Osteoblast (primary cell): ENCODE measurements at places on chromosomes 2 and 18. TPM values are rescaled to one million over a fixed set of nuclear protein-coding genes. Genes with fewer than 3 reads are reported as not detected.

The SLC11A1 gene
- 0.29 and 0.36 TPM in 2 replicates for total RNA-seq

- no peak for DNase-seq
These were observed 656.0 kb upstream of the CELF4 start for GRCh38 chr18:38221476-38222100.

GRCh38 chr2:24859968-24860600 lies 60.0 kb downstream of the ADCY3 start:
- peak; percentile 22 for DNase-seq

- no peak for DNase-seq
These were observed 297.4 kb downstream of the CALCRL start for GRCh38 chr2:187150670-187151069.

- DNase-seq = no peak
These were observed 12.3 kb downstream of the KCTD1 start for GRCh38 chr18:26536032-26536431.

GRCh38 chr2:120982598-120982997 lies 246.9 kb downstream of the GLI2 start:
- peak; percentile 68 for DNase-seq

DNA sequence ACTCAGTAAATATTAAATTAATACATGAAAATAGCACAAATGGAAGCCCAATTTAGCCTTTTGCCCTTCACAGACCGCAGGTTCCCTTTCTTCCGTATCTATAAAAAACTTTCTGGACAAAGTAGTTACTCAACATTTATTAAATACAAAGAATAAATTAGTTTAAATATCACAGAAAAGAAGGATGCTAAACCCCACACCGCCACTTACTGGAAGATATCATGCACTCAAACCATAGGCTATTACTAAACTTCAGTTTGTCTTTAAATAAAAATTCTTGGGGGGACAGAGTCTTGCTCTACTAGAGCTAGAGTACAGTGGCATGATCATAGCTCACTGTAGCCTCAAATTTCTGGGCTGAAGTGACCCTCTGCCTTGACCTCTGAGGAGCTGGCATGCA lies 120.7 kb upstream of the FHL2 start:
- no peak for DNase-seq

The SERPINB3 gene
- not detected in 2 replicates for total RNA-seq

GRCh38 chr18:9648431-9649163 lies 34.2 kb upstream of the PPP4R1 start:
- DNase-seq = no peak

The METTL8 gene
- 20.9 and 23.9 TPM in 2 replicates for total RNA-seq

- no peak for DNase-seq
These were observed 7.6 kb downstream of the FZD5 start for GRCh38 chr2:207762146-207762545.

The FTCDNL1 gene
- total RNA-seq = 4.7 and 5.0 TPM in 2 replicates

DNA sequence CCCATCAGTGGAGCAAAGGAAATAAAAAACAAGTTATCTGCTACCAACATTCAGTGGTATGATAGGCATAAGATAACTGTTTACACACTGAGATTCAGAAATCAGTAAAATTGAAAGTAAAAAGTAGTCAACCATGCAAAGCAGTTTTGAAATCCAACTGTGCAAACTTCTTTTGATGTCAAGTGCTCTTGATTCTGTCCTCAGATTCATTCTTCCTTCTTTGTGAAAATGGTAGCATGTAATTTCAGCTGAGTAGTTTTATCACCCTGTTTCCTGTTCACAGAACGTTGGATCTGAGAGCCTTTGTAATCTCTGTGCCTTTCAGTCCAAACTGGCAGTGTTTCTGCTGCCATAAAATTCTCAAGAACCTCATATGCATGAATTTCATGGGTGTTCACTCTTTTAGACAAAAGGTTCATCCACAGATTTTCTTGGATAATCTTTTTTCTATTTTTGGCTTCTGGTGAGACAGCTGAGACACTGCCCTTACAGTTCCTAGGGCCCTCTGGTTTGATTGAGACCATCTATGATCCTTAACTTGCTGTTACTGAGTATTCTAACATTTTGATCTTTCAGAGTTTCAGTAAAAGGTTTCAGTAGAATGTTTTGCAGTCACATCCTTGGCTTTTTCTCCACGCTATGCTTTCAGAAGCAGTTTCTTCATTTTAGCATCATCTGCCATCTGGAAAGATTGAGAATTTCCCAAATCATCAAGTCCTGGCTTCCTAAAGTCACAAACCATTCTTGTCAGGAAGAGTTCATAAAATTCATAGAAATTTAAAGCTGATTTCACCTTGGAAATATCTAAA lies 272.3 kb upstream of the EPHA4 start:
- no peak for DNase-seq

GRCh38 chr2:88331239-88331638 lies 121.3 kb downstream of the FOXI3 start:
- no peak for DNase-seq

GRCh38 chr18:13550418-13551304 lies 175.7 kb downstream of the FAM210A start:
- no peak for DNase-seq

The FAP gene
- total RNA-seq = 464 and 582 TPM in 2 replicates

- no peak for DNase-seq
These were observed 151.8 kb upstream of the MMADHC start for GRCh38 chr2:149739171-149739882.

DNA sequence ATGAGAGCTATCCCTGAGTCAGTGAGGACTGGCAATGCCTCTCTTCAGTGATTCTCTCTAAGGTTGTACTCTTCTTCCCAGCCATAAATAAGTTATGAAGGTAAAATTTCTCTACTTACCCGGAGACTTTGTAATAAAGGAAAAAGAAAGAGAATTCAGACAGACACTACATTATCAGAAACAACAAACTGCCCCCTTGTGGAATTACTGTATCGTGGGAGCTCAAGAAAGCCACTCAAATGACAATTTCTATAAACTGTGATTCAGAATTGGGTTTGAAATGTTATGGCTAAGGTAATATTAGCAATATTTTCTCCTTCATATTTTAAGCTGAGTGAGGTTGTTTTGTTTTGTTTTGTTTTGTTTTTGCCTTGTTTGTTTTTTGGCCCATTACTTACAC lies 155.8 kb upstream of the TANK start:
- DNase-seq = no peak

GRCh38 chr2:62458671-62459081 lies 47.3 kb downstream of the TMEM17 start:
- DNase-seq = no peak

DNA sequence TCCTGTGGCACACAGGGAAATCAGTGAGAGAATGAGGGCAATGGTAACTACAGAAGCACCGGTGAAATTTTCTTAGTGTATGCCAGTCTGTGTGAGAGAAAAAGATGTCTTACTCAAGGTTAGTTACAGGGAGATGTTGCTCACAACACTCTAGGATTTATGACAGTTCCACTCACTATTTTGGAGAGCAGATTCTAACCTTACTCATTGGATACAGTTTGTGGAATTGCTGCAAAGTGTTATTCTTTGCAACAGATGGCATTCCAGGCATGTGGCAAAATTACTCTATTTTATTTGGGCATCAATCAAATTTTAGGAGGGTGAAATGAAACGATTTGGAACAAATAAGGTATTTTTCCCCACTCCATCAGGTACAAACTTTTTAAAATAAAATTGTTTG lies 449.1 kb downstream of the PIK3C3 start:
- no peak for DNase-seq

- DNase-seq = peak; percentile 82
These were observed 38.8 kb downstream of the RRM2 start for GRCh38 chr2:10161206-10161931.

DNA sequence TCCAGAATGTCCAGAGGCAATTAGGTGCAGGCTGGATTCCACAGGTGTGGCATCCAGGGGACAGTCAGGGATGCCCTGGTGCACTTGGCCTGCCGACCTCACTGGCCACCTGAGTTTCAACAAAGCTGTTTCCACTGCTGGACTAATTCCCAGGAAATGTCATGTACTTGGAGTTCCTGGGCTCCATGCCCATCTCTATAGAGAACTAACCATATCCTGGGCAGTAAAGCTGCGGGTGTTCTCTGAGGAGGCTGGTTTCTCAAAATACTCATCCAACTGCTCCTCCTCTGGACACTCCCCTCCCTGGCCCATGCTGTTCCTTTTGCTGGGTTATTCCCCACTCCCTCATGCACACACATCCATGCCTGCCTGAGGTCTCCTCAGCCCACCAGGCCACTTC lies 161.9 kb upstream of the SKOR2 start:
- no peak for DNase-seq

The CPO gene
- not detected in 2 replicates for total RNA-seq

DNA sequence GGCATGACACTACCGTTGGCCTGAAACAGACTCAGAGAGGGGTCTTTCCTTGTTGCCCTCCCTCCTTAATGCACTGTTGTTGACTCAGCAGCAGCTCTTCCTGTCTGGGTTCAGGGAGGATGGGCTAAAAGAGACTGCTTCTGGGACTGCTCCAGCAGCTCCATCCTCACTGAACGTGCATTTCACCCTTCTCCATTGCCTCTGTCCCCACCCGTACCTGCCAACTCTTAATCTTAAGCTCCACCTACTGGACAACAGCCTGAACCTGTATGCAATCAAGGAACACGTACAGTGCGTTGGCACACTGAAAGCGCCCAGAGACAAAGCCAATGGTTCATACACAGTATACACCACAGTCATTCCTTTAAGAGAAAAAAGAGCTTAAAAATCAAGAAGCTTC lies 230.8 kb upstream of the RAB6C start:
- DNase-seq = no peak

GRCh38 chr18:3652380-3653262 lies 202.6 kb downstream of the TGIF1 start:
- DNase-seq = peak; percentile 92

- DNase-seq = no peak
These were observed 33.8 kb downstream of the PID1 start for GRCh38 chr2:229237270-229237669.

The RESP18 gene
- total RNA-seq = not detected in 2 replicates

- no peak for DNase-seq
These were observed 30.8 kb downstream of the WDFY1 start for GRCh38 chr2:223914324-223914723.

- peak; percentile 87 for DNase-seq
These were observed 31.2 kb upstream of the GPR17 start for GRCh38 chr2:127614731-127615130.

DNA sequence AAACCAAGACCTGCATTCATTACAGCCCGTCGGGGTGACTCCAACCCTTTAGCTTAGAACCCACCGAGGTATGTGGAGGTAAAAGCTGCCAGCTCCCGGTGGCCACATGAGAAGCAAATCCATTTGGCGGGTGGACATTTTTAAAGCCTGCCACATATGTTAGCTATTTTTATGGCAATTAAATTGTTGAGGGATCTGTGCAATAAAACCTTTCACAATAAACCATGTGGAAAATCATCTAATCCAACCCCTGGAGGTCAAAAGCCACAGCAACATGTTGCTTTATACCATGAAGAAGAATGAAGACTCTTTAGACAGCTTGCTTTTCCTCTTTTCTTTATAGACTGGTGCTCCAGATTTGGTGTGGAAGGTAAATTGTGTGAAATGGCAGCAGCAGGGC lies 176.3 kb downstream of the AGPS start:
- no peak for DNase-seq

DNA sequence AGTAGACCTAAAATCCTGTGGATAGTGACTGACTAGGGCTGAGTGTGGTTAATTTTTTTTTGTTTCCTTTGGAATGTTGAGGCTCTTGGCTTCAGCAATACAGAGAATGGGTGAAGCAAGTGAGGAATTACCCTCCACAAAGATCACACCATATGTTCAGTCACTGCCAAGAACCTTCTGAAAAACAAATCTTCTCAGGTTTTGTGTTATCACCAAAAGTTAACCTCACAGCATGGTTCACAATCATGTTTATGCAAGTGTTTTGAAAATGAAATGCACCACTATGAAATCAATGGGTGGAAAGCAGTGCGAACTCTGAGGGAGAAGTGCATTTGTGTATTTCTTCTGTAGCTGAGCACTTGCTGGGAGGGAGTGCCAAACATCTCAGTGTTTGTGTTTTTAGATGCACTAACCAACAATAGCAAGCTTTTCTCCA lies 44.4 kb downstream of the SPATS2L start:
- no peak for DNase-seq

DNA sequence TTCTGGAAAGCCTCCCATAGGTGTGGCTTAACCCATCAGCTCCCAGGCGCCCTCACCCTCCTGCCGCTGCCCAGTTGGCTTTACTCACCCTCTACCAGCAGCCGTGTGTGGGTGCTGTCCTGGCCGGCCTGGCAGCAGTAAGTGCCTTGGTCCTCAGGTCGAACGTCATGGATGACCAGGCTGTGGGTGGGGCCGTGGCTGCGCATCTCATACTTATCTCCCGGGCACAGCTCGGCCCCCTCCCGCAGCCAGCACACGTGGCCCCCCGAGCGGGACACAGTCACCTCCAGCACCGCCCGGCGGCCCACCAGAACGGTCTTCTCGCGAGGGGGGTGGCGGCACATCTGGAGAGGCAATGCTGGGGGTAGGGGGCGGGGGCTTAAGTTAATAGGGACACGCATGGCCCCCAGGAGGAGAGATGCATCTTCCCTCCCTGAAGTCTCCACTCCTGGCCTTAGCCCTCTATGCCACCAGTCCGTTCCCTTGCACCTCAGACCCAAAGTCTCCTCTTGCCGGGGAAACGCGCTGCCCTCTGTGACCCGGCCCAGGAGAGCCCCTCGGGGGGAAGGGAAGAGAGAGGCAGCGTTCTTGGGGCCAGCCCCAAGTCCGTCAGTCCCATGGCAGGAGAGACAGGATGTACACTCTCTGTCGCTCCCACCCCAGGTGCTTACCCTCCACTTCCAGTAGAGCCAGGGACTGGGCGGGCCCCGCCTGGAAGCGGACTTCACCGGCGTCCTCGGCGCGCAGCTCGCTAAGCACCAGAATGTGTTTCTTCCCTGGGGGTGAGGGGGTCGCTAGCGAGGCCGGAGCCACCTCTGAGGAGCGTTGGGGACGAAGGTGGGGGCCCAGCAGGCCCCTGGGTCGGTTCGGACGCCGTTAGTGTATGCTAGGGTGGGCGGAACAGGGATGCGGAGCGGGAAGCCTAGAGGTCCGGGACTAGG lies 7.9 kb downstream of the TMEM198 start:
- peak; percentile 95 for DNase-seq
